NB4 (cell line): ENCODE measurements at places on chromosomes 12 and 14.

GRCh38 chr12:117097159-117097558, 2.1 kb downstream of the TESC start:
- peak; percentile 54 for DNase-seq

DNA sequence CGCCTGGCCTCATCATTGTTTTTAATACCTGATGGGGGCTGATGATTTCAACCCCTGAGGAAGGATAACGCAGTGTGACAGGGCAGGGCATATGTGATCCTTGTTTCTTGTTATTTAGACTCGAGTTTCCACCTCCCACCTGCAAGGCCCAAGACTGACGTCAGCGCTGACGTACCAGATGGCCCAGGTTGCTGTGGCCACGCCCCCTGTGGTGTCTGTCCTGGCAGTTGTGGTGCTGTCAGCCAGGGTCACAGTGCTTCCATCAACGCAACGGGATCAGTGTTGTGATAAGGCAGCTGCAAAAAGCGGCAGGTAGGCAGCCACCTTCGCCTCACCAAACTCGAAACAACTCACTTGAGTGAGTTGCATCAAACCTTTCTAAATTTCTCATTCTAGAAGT, 18.4 kb downstream of the DDX51 start:
- no peak for DNase-seq

DNA sequence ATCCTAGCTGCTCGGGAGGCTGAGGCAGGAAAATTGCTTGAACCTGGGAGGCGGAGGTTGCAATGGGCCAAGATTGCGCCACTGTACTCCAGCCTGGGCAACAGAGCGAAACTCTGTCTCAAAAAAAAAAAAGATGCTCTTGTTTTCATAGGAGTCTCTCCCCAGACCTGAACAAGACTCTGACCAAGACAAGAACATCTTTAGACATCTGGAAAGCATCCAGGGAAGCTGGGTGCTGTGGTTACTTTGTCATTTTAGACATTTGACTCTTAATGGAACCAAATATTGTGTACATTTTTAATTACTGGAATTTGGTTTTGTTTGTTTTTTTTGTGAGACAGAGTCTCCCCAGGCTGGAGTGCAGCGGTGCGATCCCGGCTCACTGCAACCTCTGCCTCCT, 21.1 kb upstream of the ATF1 start:
- DNase-seq: no peak

GRCh38 chr12:120905856-120906384, 1.8 kb upstream of the SPPL3 start:
- DNase-seq: no peak

DNA sequence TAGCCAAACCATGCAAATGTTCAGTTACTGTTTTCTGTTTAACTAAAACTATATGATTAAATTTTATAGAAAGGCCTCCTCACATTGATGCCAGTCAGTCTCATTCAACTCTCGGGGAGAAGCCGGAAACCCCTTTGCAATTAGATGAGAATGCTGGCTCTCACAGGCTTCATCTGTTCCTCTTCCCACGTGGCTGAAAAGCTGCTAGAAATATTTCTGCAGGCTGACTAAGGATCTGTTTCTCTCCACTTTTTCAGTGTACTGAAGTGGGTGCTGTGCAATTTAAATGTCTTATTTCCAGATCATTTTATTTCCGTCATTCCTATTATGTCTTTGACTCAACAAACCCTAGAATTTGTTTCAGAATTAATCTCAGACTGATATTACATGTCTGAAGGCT, 17.4 kb upstream of the KCNH3 start:
- DNase-seq: no peak

DNA sequence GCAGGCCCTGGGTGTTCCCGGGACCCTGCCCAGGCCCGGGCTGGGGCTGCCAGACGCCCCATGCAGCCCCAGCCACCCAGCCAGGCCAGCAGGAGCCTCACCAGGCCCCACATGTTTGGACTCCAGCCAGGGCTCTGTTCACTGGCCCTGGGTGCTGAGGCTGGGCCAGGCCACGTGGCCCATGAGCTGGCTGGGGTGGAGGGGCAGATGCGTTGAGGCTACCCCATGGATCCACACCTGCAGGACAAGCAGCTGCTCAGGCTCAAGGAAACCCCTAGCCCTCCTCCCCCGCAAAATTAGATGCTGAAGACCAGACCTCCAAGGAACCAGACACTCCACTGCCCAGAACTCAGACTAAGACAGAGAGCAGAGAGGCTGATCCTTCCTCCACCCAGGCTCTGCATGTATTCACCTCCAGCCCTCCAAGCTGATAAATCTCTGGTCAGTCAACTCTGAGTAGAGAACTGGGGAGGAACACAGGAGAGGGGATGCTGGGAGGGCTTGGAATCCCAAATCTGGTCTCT, 1.6 kb downstream of the CDH24 start:
- no peak for DNase-seq

GRCh38 chr12:105229371-105229770, 6.6 kb downstream of the APPL2 start:
- no peak for DNase-seq

DNA sequence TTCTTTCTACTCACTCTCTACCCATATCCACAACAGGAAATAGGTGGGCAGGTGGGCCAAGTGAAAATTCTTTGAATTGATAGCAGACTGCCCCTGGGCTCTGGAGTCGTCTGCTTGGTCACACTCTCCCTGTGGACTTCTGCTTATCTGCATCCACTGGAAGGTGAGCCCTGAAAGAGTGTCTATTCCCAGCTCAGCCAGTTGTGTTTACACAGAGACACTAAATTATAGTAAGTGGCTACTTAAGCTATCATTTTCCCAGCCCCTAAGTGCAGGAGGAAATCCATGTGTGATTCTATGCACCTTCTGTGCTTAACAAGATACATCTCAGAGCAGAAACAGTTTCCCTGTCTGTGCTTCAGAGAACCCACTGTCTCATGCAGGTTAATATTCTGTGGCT, 338.4 kb downstream of the FUT8 start:
- no peak for DNase-seq

- DNase-seq: no peak
Observed at GRCh38 chr12:119744900-119745606, 77.1 kb downstream of the PRKAB1 start.

GRCh38 chr12:104163631-104164030, 25.6 kb upstream of the NFYB start:
- DNase-seq: no peak

DNA sequence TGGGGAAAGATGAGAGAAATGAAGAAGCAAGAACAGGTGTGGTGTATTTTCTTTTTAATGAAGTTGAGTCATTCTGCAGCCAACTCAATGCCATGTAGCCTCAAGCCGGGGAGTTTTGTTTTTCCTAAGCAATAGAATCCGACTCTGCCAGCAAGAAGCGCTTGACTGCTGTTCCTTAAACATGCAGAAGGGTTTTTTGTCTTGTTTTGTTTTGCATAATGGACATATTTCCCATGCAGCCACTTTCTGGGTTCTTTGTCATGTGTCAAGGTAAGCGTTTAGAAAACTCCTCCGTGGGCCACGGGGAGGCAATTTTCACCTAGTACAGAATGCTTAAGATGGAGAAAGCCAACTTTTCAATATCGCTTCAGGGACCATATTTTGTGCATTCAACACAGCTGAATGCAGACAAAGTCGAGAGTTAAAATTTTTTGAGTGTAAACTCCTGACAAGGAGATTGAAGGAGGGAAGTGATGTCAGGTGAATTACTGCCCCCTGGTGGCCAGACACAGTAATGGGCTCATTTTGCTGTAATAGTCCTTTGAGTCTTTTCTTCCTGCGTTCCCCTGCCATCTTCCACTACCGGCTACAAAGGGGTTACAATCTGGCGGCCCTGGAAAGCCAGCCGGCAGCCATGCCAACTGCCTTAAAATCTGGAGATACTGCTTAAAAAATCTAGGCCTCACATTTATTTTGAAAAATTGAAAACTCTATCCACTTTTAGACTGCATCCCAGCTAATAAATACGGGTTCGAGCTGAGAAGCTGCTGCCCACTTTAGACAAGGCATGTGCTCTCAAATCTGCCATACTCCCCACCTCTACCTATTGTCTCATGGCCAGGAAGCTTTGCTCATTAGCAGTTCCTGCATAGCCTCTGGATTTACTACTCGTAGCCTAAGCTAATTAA, 3.2 kb upstream of the FICD start:
- peak; percentile 88 for DNase-seq

GRCh38 chr12:115597157-115597712, 680.3 kb downstream of the MED13L start:
- DNase-seq: peak; percentile 66

DNA sequence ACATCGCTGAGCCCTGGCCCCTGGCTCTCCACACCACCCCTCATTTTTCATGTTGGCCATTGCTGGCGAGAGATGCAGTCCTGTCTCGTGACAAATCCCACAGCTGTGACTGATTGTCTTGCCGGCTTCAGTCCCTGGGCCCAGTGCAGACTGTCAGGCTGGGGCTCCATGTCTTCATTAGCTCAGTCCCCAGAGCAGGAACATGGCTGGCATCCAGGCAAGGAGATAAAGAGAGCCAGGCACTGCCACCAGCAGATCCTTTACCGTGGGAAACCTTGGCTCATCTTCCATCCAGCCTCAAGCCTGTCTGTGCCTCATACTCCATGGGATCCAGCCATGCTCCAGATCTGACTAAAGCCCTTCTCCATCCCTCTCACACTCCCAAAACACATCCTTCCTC, 284.7 kb upstream of the FKBP4 start:
- no peak for DNase-seq

GRCh38 chr14:56129933-56130332, 11.7 kb downstream of the PELI2 start:
- DNase-seq: peak; percentile 34

DNA sequence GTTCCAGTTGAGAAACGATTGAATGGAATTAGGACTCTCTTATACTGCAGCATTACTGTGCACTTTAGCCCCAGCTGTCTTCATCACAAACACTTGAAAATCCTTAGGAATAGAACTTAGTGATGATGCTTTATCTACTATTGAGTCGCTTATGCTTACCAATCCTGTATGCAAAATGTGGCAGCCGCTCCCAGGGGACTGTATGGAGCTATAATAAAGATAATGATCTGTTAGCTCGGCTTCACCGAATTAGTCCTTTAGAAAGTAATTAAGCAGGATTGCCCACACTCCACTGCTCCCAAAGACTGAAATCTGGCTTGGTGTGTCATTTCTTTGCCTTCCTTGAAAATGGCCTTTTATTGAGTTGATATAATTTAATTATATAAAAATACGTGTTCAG, 10.6 kb downstream of the EML1 start:
- no peak for DNase-seq

GRCh38 chr12:113852264-113852663, 113.9 kb downstream of the RBM19 start:
- DNase-seq: no peak

DNA sequence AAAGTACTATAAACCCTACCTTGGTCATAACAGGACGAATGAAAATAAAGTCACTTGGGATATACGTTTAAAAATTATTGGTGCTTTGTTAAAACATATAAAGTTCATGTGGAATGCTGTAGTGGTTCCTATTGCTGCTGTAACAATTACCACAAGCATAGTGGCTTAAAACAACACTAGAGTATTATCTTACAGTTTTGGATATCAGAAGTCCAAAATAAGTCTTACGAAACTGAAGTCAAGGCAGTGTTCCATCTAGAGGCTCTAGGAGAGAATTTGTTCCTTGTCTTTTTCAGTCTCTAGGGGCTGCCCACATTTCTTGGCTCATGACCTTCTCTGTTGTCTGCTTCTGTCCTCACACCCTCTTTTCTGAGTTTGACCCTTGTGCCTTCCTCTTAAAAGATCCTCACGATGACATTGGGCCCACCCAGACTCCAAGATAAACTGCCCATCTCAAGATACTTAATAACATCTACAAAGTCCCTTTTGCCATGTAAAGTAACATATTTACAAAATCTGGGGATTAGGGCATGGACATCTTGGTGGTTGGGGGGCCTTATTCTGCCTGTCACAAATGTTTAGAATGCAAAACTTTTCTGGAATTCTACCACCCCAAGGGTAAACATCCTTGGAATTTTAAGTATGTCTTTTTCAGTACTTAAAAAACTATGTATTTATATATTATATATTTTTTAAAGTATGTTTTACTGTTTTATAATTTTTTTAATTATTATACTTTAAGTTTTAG, 178.1 kb downstream of the ETNK1 start:
- DNase-seq: no peak
